ENCODE measurements at places on chromosomes 11 and 22. TPM values are rescaled to one million over a fixed set of nuclear protein-coding genes. Genes with fewer than 3 reads are reported as not detected.

Gene EPS8L2
- 11.0 TPM for total RNA-seq

Gene MSANTD2
- total RNA-seq: 41.9 TPM

Gene DERL3
- total RNA-seq: 7.7 TPM

Gene RBMXL2
- not detected for total RNA-seq

Gene CCDC87
- total RNA-seq: 1.2 TPM

Gene KRTAP5-11
- not detected for total RNA-seq

Gene BTBD18
- total RNA-seq: not detected

Gene TESMIN
- 7.4 TPM for total RNA-seq

Gene CASP12
- total RNA-seq: not detected

Gene PPARA
- 5.4 TPM for total RNA-seq
